ENCODE measurements at places on chromosomes 2 and 18.

DNA sequence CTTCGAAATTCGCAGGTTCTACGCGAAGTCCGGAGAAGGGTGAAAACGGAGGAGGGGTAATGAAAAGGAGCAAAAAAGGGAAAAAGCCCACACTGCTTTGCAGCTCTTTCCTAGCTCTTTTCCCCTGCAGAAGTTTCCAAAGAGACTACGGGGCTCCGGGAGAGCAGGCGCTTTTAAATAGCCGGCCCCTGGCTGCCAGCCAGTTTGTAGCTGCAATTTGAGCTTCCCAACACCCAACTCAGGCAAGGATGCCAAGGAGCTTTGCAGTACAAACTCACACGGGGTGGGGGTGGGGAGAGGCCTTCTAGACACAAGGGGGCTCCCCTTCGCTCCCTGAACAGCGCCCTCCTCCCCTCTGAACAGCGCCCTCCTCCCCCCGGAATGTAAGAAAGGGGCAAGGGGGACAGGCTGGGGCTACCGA lies at the start of gene IGFBP5:
IGFBP5 (minus strand) TSS at position 149 of the 421 bp plus-strand sequence. CDS start 774 bp downstream, outside the sequence.
- no peak for DNase-seq

GRCh38 chr2:236136538-236136937 lies 31.6 kb downstream of the GBX2 start:
- no peak for DNase-seq

DNA sequence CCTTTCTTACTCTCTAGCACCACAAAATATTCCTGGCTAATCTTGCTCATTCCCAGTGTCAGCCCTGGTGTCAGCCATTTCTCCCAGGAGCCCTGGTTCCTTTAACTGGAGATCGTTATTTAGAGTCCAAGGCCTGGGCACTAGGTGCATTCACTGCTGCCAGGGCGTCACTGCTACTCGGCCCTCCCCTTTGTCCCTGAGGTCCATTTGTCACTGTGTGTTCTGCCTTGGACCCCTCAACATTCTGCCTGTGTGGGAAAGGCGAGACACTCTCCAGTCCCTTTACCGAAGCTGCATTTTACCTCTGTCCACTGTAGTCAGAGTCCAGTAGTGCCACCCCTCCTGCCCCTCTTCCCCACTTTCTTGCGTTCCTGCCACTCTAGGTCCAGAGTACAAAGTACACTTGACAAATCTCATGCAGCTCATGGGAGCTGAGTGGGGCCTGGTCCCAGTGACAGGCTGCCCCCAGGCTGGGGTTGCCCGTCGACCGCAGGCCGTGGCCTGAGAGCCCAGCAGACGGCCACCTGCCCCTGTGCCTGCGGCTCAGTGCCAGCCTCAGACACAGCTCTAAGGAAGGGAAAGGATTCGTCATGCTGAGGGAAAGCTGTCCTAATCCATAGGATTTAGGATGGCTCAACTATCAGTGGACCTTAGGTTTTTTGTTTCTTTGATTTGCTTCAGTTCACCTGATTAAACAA lies 52.1 kb downstream of the COPS8 start:
- no peak for DNase-seq

- DNase-seq = no peak
Observed at GRCh38 chr2:229825476-229825875, 96.3 kb downstream of the TRIP12 start.

- no peak for DNase-seq
Observed at GRCh38 chr2:152846697-152847470, 128.5 kb downstream of the ARL6IP6 start.

Data from natural killer cell (primary cell).